ENCODE measurements at places on chromosomes 5 and 9.

- DNase-seq, result no peak
Observed at GRCh38 chr5:178576591-178577351, 13.4 kb downstream of the COL23A1 start.

DNA sequence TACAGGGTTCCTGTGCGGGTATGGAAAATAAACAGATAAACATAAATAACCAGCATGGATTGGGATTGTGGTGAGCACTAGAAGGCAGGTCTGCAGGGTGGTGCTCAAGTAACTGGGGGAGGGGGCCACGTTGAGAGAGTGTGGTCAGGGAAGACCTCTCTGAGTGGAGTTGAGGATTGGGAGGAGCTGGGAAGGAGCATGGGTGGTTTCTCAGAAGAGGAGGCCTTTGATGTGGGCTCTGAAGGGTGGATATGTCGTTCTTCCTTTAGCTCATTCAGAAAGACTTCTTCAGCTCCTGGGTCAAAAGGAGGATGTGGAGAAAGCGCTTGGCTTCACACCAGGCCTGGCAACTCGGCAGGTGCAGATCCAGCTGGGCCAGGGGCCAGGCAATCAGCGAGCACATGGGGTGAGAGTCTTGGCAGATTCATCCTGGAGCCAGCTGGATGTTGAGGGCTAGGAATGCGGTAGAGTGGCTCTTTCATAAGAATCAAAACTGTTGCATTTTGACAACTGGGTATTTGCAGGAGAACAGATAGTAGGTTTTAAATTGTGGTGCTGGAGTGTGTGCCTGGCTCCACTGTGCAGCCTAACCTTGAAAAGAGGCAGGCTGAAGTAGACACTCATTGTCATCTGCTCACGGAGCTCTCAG lies 71.7 kb downstream of the PCSK5 start:
- no peak for DNase-seq

GRCh38 chr5:157857816-157858526 lies 974 bp downstream of the CLINT1 start:
- DNase-seq, result no peak

DNA sequence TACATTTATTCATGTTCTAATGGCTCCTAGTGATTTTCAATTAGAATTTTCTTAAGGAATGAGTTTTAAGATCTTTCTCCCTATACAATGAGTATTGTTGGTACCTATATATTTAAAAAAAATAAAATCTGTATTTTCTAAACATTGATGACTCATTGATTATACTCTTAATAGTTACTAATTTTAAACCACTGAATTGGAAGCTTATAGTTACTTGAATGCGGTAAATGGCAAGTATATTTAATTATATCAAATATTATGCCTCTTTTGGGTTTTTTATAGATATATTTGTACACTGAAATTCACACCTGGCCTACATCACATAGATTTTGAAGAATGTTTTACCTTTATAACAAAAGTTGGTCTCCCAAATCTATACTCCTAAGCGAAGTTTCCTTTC lies 38.9 kb upstream of the ALDH1A1 start:
- no peak for DNase-seq

DNA sequence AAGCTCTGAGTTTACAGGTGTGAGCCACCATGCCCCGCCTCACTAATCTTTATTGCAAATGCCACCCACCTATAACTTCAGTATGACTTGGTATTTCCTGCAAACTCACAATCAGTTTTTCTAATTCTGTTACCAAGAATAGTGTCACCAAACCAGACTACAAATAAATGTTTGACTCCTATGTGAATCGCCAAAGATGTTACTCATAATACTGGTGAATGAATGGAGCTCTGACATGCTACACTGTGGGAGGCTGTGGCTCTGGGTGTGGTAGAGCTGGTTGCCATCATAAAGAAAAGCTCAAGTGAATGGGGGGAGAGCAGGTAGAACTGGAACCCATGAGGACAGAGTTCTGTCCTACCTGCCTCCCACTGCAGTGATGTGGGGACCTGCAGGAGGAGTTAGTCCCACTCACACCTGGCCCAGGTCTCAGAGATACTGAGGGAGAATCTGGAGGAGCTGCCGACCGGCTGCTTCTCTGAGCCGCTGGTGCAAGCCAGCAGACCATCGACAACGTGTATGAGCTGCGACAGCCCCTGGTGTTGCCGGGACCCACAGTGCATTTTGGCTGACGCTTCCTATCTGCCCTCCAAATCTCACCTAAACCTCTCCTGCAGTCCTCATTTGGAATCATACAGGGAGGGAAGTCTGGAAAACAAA lies 95.7 kb downstream of the ENTREP1 start:
- no peak for DNase-seq

DNA sequence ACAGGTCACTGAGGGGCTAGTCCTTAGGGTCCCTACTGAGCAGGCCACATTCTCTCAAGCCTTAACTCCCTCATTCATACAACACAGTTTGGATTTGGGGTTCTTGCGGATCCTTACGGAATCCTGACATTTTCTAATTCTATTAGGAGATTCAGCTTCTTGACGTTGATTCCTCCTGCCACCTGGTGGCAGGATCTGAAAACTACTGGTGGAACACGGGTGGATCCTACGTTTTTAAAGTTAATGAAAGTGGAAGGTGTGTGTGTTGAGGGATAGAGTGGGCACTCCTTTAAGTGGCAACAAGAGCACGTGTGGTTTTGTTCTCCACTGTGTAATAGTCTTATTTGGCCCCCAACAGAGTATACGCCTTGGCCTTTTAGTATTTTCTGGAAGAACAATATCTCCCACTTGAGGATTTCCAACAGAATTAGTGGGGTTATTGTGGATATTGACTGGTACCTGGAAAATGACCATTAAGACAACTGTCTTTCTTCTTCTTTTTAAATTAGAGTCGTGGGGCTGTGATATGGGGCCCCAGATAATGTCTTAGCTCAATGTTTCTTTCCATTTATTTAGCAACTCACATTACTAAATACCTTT lies 25.2 kb downstream of the SLC28A3 start:
- DNase-seq, result peak; percentile 60

- no peak for DNase-seq
Observed at GRCh38 chr9:8809741-8810140, 1010.2 kb upstream of the DMAC1 start.

Data from fibroblast of skin of abdomen (primary cell).